ENCODE measurements at places on chromosomes 5 and 9.

GRCh38 chr5:177403792-177404640 is 3.6 kb upstream of the PFN3 start:
- peak; percentile 83 for DNase-seq

- DNase-seq, result no peak
Measured at GRCh38 chr5:36145311-36145710, 6.4 kb downstream of the LMBRD2 start.

GRCh38 chr5:67807439-67807888 is 408.1 kb upstream of the PIK3R1 start:
- no peak for DNase-seq

- no peak for DNase-seq
Measured at GRCh38 chr9:90979138-90979551, 177.5 kb downstream of the SYK start.

GRCh38 chr9:136564379-136564988 is 18.6 kb upstream of the NOTCH1 start:
- peak; percentile 65 for DNase-seq

All from islet precursor cell (in vitro differentiated cells).